ENCODE measurements at places on chromosomes 5 and 9.

GRCh38 chr5:168843277-168844015 is 264.3 kb upstream of the PANK3 start:
- DNase-seq, result no peak

- DNase-seq, result no peak
These were observed 13.5 kb upstream of the MELK start for GRCh38 chr9:36559036-36559695.

DNA sequence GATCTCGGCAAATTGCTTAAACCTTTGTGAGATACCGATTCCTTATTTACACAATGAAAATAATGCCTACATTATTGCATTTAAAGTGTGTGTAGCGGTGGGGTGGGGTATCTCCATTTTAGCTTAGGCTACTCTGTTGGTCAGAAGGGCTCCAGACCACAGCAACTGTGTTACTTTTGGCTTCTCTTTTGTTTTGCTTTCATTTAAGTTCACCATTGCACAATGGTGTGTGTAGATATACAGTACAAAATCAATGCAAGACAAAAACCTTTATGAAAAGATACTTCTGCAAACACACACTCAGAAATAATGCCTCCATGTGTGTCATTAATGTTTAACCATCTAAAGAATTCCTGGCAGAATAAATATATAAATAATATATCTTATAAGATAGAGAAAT is 279.4 kb downstream of the FBXL17 start:
- no peak for DNase-seq

DNA sequence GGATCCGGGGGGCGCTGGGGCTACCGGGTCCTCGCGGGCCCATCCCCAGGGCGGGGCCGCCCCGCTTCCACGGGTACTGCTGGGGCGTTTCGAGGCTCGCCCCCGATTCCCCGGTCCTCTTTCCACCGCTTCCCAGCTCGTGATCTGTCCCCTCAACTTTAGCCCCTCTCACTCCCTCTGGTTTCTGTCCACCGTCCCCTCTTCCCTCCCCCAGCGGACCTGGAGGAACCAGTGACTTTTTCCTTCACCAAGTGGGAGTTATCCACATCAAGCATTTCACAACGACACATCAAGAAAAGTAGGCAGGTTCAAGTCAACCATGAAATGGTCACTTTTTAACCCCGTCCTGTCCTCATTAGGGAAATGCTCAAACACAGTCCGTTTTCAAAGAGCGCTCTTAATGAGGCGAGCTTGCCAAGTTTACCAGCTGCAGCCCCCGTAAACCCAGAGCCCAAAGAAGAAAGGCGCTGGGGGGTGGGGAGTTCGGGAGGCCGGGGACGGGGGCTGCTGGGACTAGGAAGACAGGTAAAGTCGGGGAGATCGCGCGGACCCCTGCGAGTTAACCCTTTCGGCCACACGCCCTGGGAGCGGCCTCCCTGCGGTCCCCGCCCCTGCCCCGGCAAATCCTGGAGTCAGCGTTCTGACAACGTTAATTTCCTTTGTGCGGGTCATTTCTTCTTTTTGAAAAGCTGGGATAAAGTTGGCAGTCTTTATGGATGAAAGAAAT is 2.1 kb upstream of the NFIB start:
- DNase-seq, result no peak

- no peak for DNase-seq
These were observed 585.2 kb downstream of the BRINP1 start for GRCh38 chr9:118784033-118784432.
